ENCODE measurements at places on chromosomes 6 and 20. TPM values are rescaled to one million over a fixed set of nuclear protein-coding genes. Genes with fewer than 3 reads are reported as not detected.

HDGFL1 gene
- not detected for total RNA-seq

ANKRD66 gene
- total RNA-seq, result not detected

GPX5 gene
- total RNA-seq, result not detected

HELZ2 gene
- 22.7 TPM for total RNA-seq

CALHM4 gene
- not detected for total RNA-seq

FAM217A gene
- total RNA-seq, result not detected

PPDPF gene
- 225 TPM for total RNA-seq

BTN1A1 gene
- total RNA-seq, result not detected

CRISP2 gene
- not detected for total RNA-seq

WFDC5 gene
- not detected for total RNA-seq

TBC1D32 gene
- total RNA-seq, result 15.0 TPM

GRCh38 chr20:57965441-57965840 lies 255.6 kb upstream of the PMEPA1 start:
- no peaks in the 10 kb centered on the region for H3K4me1 ChIP-seq
- H3K36me3 ChIP-seq, result no peaks in the 10 kb centered on the region
- no peak for DNase-seq

DNA sequence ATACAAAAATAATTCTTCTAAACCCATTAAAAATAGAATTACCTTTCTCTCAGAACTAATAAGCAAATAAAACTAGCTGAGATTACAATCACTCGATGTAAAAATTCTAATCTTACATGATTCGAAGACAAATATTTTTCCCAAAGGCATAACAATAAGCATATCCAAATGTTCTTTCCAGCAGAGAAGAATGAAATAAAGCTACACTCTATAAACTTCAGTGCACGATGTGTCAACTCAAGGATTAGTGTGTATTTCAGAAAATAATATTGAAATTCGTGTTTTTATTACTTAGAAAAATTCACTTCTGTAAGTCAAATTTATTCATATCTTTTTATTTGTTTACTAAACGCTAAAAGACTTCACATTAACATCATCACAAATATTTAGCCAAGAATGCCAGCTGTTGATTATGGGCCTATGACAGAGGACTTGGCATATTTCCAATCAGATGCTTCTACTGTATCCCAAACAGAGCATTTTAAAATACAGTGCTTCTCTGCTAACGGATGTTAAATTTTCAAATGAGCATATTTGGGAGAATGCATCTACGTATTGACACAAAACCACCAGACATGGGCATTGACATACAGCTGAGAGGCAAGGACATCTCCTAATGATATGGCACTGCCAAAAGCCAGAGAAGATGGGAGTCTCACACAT lies 54.7 kb upstream of the PDE7B start:
- peaks cover 2% of the 10 kb centered on the region for H3K4me1 ChIP-seq
- H3K27me3 ChIP-seq, result no peaks in the 10 kb centered on the region
- no peak overlapping the region for H3K27ac ChIP-seq
- no peak overlapping the region for H3K4me3 ChIP-seq
- no peak for DNase-seq

DNA sequence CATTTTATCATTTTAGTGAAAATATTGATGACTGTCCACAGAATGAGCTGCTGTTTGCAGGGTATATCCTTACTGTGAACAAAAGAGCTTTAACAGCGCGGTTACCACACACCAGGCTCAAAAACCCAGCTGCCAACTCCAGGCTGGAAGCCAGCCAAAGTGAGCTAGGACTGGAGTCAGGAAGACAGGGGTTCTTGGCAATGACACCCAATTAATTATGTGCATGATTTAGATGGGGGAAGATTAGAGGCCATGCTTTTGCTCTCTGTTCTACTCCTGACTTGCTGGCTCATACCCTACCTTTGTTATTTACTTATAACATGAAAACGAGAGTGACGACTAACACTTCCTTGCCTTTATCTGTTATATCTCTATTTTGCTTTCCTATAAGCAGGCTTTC lies 128.9 kb upstream of the SHLD1 start:
- no peaks in the 10 kb centered on the region for H3K4me1 ChIP-seq
- H3K27me3 ChIP-seq, result no peaks in the 10 kb centered on the region
- H3K27ac ChIP-seq, result no peak overlapping the region
- no peak for DNase-seq

GRCh38 chr6:145904391-145904790 lies 59.8 kb downstream of the SHPRH start:
- DNase-seq, result no peak
- H3K4me3 ChIP-seq, result no peak overlapping the region
- no peaks in the 10 kb centered on the region for H3K27me3 ChIP-seq
- peaks cover 3% of the 10 kb centered on the region for H3K4me1 ChIP-seq
- peaks cover 41% of the 10 kb centered on the region for H3K36me3 ChIP-seq
- no peak overlapping the region for H3K27ac ChIP-seq

DNA sequence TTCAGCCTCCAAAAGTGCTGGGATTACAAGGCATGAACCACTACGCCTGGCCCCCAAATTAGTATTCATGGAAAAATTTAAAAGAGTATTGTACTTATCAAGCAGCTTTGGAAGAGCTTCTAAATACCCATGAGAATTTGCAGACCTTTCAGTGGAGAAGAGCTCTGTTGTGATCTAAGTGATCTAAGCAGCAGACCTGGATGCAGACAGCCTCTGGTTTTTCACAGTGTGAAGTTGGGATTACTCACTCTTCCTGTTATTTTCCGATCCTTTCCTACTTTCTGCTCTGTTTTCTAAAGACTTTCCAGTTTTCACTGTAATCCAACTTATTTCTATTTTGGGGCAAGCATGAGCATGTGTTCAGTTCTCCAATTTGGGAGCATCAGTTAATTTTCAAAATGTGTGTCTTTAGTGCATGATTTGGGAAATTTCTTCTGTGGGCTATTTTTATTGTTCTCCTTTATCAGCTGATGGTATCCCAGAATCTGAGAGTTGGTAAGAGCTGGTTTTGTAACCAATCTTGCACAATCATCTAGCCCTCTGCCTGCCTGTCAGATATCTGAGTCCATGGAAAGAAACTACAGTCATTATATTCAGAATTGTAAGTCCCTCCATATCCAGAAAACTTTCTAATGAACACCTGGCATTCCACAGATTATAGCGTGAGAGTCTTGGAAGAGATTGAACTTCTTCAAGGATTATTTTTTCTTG lies 207.7 kb upstream of the DTNBP1 start:
- H3K27me3 ChIP-seq, result peaks cover 3% of the 10 kb centered on the region
- peaks cover 5% of the 10 kb centered on the region for H3K4me1 ChIP-seq
- H3K4me3 ChIP-seq, result no peak overlapping the region
- H3K27ac ChIP-seq, result no peak overlapping the region
- DNase-seq, result no peak

- peaks cover 5% of the 10 kb centered on the region for H3K4me1 ChIP-seq
- H3K36me3 ChIP-seq, result no peaks in the 10 kb centered on the region
- no peak overlapping the region for H3K4me3 ChIP-seq
- no peaks in the 10 kb centered on the region for H3K27me3 ChIP-seq
These were observed 45.9 kb downstream of the UBE2V1 start for GRCh38 chr20:50067018-50067417.

DNA sequence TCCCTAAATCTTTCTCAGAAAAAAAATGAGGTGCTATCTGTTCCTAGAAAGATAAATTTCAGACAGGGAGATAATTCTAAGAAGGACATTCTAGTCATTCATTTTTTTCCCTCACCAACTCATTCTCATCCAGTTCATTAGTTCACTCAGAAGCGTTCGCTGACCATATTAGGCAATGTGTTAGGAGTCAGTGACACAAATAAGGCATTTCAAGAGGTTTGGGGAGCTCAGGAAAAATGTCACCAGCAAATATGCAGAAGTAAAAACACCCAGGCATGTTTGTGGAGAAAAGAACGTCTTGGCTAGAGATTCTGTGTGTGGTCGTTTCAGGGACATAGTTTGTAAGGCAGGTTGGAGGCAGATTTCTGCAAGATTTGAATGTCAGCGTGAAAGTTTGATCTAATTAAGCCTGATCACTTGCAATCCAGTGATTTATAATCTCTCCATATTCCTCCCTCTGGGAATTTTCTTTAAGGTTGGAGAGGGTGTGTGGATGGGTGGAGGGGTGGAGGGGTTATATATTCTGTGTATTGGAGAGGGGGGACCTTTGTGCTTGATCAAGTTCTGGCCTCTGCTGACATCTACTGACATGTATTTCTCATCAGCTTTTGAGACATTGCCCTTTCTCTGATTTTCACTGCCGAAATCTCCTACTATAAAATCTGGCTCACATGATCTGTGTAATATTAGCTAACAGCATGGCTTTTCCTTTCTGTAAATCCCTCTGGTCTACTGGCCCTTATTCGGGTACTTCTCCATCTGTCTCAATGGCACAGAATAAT lies 3.6 kb downstream of the MYCT1 start:
- H3K36me3 ChIP-seq, result no peaks in the 10 kb centered on the region
- DNase-seq, result no peak
- H3K27ac ChIP-seq, result no peak overlapping the region
- no peaks in the 10 kb centered on the region for H3K4me1 ChIP-seq
- no peak overlapping the region for H3K4me3 ChIP-seq
- peaks cover 4% of the 10 kb centered on the region for H3K27me3 ChIP-seq

DNA sequence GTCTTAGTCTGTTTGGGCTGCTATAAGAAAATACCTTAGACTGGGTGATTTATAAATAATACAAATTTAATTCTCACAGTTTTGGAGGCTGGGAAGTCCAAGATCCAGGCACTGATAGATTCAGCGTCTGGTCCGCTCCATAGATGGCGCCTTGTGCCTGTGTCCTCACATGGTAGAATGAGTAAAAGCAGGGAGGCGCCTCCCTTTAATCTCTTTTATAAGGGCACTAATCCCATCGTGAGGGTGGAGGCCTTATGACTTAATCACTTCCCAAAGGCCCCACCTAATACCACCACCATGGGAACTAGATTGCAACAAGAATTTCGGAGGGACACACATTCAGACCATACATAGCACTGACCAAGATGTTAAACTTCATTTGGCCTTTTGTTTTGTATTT lies 91.2 kb upstream of the TMEM181 start:
- H3K4me1 ChIP-seq, result no peaks in the 10 kb centered on the region
- no peaks in the 10 kb centered on the region for H3K27me3 ChIP-seq
- H3K36me3 ChIP-seq, result peaks cover 32% of the 10 kb centered on the region
- no peak for DNase-seq

GRCh38 chr6:37050045-37050853 lies 44.8 kb downstream of the FGD2 start:
- no peaks in the 10 kb centered on the region for H3K36me3 ChIP-seq
- H3K27ac ChIP-seq, result peak overlapping the region; percentile 99
- peak; percentile 58 for DNase-seq
- no peaks in the 10 kb centered on the region for H3K27me3 ChIP-seq

DNA sequence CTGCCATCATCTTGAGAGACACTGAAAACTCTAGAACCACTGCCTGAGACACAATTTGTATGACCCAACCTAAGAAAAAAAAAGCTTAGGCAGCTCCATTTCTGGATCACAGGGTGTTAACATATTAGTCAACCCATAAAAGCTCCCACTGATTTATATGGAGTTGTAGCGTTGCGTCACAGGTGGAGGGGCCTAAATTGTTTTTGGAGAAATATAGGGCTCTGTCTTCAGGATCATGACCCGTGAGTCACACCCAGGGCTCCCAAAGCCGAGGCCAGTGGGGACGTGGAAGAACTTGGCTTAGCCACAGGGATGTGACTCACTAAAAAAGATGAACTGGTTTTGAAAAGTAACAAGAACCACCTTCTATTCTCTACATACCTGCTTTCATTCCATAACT lies 116.5 kb upstream of the BMP2 start:
- DNase-seq, result no peak
- H3K4me3 ChIP-seq, result no peak overlapping the region
- no peaks in the 10 kb centered on the region for H3K27me3 ChIP-seq

GRCh38 chr20:10524643-10525042 lies 89.5 kb downstream of the SLX4IP start:
- DNase-seq, result no peak
- peaks cover 14% of the 10 kb centered on the region for H3K36me3 ChIP-seq
- H3K4me1 ChIP-seq, result peaks cover 9% of the 10 kb centered on the region
- H3K4me3 ChIP-seq, result no peak overlapping the region
- no peaks in the 10 kb centered on the region for H3K27me3 ChIP-seq
- H3K27ac ChIP-seq, result no peak overlapping the region

DNA sequence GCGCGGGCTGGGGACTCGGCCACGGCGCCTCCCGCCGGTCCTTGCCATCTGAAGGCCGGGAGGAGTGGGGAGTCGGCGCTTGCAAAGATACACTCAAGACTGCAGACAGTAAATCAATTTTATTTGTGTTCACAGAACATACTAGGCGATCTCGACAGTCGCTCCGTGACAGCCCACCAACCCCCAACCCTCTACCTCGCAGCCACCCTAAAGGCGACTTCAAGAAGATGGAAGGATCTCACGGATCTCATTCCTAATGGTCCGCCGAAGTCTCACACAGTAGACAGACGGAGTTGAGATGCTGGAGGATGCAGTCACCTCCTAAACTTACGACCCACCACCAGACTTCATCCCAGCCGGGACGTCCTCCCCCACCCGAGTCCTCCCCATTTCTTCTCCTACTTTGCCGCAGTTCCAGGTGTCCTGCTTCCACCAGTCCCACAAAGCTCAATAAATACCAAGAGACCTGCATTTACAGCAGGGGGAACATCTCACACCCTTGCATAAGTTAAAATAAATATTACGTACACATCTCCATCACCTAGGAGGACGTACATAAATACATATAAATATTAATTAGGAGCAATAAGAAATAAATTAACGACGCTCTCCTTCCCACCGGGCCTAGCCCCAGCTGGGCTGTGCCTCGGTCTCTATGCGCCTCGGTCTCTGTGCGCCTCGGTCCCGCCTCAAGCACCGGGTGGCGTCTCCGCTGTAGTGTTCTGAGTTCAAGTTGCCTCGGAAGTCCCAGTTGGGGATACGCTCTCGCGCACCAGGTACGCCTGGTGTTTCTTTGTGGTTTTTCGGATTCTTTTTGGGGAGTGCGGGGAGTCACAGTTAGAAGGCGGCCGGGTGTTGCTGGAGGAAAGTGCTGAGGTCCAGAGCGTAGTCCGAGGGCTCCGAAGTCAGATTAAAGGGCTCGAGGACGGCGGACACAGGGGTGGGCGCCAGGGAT lies 889 bp upstream of the FLOT1 start:
- peak overlapping the region; percentile 90 for H3K27ac ChIP-seq
- no peaks in the 10 kb centered on the region for H3K27me3 ChIP-seq
- H3K36me3 ChIP-seq, result peaks cover 26% of the 10 kb centered on the region
- DNase-seq, result peak; percentile 21
- H3K4me1 ChIP-seq, result peaks cover 61% of the 10 kb centered on the region

- no peak overlapping the region for H3K4me3 ChIP-seq
- H3K27me3 ChIP-seq, result no peaks in the 10 kb centered on the region
- H3K36me3 ChIP-seq, result no peaks in the 10 kb centered on the region
- H3K4me1 ChIP-seq, result no peaks in the 10 kb centered on the region
These were observed 36.5 kb downstream of the ATP9A start for GRCh38 chr20:51731731-51732095.

DNA sequence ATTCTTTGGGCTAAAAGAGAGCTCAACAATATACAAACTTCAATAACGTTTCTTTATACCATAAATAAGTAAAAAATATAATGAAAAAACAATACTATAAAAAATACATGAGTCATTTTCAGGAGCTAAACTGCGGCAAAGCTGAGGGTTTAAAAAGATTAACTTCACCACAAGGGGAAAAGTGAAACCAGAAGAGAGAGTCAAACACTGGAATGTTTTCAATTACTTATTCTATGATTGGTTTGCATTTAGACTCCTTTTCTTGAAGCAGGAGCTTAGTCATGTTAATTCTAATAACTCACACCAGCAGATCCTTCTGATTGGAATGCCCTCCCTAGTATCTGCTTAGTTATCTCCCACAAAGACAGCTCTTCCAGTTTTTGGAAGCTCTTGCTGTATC lies 627.3 kb downstream of the UTRN start:
- peaks cover 11% of the 10 kb centered on the region for H3K27me3 ChIP-seq
- DNase-seq, result no peak
- peaks cover 8% of the 10 kb centered on the region for H3K4me1 ChIP-seq
- H3K4me3 ChIP-seq, result no peak overlapping the region
